Stimulated activated CD4-positive, alpha-beta T cell treated with anti-CD3 and anti-CD28 coated beads, Interleukin-12 subunit alpha, Interleukin-12 subunit beta, amount 100 ng/mL, for 4 hours (primary cell): ENCODE measurements at places on chromosomes 13 and 19.

GRCh38 chr13:73935991-73936390 lies 198.2 kb downstream of the KLF12 start:
- DNase-seq = no peak

DNA sequence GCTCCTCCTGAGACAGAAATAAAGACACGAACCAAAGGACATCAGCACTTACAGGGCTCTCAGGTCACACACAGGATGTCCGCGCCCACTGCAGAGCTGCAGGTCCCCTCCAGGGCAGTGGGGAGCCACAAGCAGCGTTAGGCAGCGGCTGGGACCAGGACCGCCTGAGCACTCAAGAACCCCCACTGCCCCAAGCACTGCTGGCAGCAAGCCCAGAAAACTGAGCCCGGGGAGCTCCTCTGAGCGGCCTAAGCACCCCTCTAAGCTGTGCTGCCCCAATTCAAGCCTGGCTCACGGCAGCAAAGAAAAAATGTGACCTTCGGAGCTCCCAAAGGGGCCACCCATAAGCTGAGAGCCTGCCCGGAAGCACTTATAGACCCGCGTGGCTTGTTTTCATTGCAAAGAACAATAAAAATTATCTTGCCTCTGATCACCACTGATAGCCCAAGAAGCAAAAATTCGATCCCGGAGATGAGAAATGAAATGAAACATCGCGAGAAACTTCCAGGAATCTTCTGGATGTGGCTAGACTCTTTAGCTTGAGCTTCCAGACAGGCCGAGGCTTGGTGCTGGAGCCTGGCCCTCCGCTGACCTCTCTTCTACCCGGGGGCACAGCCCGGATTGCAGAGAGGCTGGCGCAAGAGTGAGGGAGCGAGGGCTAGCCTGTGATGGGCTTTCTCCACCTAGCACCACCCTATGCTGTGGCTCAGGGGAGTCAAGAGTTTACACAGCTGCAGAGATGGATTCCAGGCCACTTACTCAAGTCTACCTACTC lies 6.3 kb downstream of the DPP9 start:
- DNase-seq = no peak

DNA sequence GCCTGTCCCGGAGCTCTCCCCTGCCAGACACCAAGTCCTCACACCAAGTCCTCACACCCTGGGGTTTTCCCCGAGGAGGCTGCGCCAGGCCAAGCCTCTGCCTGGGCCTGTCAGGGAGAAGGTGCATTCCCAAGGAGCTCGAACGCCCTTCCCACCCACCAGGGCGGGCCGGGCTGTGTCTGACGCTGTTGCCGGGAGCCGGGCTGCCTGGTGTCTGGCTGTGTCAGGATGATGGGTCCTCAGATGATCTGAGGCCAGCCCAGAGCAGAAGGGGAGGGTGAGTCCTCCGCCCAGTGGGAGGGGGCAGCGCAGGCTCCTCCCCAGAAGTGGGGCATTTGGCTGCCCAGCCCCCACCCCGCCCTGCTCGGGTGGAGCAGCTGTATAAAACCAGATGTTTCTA lies 2.3 kb upstream of the HAS1 start:
- DNase-seq = no peak

DNA sequence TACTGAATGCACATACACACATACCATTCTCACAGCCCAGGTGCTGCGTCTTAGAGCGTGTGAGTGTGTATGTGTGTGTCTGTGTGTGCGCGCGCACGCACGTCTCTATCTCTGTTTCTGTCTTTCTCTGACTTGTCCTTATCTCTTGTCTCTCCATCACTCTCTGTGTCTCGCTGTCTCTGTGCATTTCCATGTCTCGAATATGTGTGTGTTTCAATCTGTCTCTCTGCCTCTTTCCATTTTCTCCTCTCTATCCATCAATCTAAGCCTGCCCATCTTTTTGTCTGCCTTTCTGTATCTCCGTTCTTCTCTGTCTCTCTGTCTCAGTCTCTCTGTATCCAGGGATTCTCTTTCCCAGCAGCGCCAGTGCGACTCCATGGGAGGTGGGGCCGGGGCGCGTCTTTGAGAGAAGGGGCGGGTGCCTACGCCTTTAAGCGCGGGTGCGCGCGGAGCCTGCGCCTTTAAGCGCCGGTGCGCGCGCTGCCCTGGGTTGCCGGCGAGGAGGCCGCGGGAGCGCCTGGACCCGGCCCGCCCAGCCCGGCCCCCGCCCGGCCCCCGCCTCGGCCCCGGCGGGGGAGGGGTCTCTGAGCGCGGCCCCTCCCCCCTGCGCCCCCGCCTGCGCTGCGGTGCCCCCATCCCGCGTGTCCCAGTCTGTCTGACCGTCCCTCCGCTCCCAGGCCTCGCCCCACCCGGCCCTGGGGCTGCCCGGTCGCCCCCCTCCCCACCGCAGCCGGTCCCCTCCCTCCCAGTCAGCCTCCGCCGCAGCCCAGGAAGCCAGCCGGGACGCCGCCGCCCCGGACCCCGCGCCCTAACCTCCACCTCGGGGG lies at the start of gene LRFN3:
TSS of gene LRFN3 (plus strand) at position 464 of the 827 bp plus-strand sequence. CDS start 3,052 bp downstream, outside the sequence.
- DNase-seq = peak; percentile 67

GRCh38 chr13:97306645-97307044 lies 84.5 kb downstream of the MBNL2 start:
- DNase-seq = no peak

DNA sequence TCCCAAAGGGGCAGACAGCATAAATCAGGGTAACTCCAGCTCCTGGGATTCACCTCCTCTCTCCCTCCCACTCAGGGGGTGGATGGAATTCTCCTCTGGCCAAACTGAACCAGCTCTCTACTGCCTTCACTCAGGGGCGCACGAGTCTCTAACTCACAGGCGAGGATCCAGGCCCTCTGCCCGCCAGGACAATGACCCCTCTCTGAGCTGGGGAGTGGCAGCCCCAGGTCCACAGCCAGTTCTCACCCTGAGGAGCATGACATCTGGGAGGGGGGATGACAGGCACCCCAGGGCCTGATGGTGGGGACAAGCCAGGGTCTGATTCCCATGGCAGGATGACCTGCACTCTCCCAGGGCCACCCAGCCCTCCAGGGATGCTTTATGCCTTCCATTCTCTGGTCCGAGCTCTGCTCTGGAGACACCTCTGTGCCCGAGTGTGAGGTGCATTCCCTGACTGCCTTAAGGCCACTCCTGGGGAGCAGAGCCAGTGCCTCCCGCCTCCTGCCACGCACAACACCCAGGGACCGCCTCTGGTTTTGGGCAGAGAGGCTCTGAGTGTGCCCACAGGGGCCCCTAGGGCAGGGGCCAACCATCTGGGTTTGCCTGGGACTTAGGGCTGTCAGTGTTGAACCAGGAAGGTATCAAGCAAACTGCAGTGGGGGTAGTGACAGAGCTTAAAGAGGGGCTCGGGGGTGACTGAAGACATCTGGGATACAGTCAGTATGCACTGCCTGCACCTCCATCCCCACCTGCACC lies 66.2 kb downstream of the GNG7 start:
- DNase-seq = no peak

DNA sequence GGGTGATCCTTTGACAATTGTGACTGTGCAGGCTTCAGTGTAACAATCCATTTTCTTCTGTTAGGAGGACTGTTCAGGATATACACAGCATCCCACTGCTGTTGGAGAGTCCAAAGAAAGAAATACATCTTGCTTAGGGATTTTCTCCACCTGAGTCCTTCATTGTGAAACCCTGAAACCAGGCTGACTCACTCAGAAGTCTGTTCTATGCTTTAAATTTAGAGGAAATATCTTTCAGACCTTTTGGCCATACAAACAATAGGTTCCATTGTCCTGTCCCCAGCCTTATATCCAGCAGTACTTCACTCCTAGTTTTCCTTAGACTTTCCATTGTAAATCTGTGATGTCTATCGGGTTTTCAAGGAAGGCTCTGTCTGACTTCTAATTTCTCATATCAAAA lies 379.1 kb downstream of the SUCLA2 start:
- DNase-seq = no peak

GRCh38 chr19:2477732-2478191 lies 1.8 kb downstream of the GADD45B start:
- DNase-seq = no peak

DNA sequence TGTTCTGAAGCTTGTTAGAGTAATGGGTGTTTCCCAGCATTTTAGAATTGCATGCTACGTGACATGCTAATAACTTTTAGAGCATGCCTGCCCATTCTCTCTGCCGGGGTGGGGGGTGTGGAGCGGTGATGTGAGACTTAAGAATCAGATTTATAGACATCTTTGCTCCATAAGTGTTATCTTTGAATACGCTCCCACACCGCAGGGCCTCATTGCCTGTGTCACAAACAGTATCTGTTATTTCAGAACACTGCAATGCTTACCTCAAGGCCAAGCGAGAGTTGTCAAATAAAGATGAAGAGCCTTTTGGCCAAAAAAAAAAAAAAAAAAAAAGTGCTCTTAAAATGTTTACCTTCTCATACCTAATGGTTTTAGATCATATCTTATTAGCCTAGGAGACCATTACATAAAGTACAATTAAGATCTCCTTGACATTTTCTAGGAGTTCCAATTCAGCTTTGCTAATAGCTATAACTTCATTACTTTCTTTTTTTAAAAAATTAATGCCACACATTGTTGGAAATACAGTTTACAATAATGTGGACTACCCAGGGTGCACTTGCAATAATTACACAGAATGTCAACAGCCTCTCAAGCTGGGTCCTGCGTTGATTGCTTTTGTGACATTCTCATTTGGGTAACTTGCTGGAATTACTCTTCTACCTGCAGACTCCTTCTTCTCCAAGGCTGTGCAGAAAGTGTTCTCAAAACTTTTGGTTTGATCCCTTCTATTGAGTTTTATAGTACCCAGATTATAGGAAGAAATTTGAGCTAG lies 525.3 kb downstream of the KLF12 start:
- no peak for DNase-seq

DNA sequence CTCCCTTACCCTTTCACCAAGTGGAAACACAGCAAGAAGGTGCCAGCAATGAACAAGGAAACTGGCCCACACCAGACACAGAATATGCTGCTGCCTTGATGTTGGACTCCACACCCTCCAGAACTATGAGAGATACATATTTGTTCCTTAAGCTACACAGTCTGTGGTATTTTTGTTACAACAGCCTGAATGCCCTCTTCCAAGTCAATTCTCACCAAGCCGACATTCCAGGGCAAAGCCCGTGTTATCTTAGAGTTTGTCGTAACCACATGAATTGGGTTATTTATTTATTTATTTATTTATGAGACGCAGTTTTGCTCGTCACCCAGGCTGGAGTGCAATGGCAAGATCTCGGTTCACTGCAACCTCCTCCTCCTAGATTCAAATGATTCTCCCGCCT lies 14.9 kb downstream of the FGF21 start:
- DNase-seq = no peak

DNA sequence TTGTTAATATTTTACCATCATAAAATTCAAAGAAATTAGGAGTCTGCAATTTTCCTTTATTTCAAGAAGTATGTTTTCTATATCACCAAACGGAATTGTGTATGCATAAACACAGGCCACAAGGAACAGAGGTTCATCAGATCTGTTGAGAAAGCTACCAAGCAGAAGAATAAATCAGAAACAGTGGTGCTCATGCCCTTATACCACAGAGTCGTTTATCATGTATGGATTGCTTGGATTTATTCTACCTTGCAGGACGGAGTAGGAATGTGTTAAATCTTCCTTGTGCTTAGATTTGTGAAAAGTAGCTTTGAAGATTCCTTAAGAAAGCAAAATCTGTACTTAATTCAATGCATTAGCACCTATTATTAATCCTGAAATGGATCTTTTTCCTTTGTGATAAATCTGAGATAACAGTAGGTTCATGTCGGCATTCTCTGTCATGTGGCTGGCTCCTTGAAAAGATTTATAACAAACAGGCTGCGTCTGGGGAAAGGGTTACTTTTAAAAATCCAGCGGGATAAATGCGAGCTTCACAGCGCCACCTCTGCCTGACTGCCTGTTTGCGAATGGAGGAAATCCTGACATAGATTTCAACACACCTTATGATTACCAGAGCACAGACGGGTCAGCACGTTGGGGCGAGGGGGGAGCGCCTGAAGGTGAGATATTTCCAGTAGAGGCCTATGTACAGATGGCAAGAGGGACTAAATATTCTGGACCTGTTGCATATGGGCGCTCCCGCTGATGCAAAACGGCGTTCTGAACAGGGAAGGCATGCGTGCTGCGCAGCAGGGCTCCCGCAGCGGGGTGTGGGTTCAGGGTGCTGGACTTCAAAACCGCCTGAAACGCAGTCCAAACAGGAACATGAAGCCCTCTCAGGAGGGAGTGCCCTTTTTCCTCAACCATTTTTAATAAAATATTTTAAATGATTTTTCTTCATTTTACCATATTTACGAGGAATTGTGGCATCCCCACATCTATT lies 445.5 kb upstream of the SGCG start:
- DNase-seq = no peak

- DNase-seq = no peak
Measured at GRCh38 chr19:1469255-1470054, 9.6 kb downstream of the C19orf25 start.

DNA sequence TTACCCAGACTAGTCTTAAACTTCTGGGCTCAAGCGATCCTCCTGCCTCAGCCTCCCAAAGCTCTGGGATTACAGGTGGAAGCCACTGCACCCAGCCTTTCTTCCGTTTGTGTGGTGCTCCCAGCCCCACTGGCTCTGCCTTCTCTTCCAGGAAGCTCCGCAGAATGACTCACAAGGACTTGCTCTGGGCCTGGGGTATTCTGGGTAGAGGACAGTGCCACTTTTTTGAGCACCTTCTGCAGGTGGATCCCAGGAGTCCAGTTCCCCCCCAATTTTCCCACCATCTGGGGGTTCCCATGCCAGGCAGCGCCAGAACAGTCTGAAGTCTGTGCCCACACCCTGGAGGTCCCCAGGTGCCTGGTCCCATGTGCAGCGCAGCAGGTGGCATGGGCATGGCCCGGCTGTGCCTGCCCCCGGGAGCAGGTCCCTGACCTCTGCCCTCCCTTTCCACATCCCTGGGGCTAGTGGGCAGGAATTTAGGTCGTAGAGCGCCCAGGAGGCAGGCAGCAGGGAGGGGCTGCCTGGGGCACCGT lies 1.6 kb downstream of the REEP6 start:
- no peak for DNase-seq

GRCh38 chr13:20192836-20193161 lies at the start of gene GJB2:
TSS of gene GJB2 (minus strand) at chr13:20192938. CDS start at chr13:20189581, 3,357 bp downstream.
- DNase-seq = peak; percentile 22

DNA sequence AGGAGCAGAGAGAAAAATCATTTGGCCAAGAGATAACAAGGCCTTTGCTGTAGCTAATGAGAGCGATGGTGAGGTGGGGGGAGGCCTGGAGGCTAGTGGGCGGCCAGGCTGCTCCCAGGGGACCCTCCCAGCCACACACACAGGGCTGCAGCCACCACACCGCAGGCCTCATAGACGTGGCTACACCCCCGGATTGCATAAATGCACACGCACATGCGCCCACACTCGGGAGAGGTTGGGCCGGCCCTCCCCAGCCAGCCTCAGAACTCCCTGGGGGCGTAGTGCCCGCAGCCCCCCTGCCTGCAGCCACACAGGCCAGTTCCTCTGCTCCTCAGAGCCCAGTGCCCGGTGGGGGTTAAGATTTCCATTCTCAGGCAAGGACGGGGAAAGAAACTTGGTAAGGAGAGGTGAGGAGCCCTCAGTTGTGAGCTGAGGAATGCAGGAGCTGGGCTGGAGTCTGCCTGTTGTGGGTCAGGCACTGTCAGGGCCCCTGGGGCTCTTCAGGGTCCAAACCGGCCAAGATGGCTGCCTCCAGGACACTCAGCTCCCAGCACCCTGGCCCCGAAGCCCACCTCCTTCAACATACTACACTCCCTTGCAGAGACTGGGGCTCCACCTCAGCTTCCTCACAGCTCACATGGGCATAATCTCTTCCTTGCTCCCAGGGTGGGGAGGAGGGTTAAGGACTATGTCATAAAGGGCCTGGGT lies 8.0 kb downstream of the PTH2 start:
- no peak for DNase-seq
